ENCODE measurements at places on chromosomes 7 and 10. TPM values are rescaled to one million over a fixed set of nuclear protein-coding genes. Genes with fewer than 3 reads are reported as not detected.

GRCh38 chr7:92095380-92095779, 38.9 kb downstream of the CYP51A1 start:
- DNase-seq, result no peak

Gene HIF1AN
- 48.4 TPM for polyA plus RNA-seq

- DNase-seq, result no peak
These were observed 35.0 kb downstream of the ARMH3 start for GRCh38 chr10:102020938-102021337.

GRCh38 chr10:13457958-13458686, 70.7 kb downstream of the BEND7 start:
- DNase-seq, result no peak

- DNase-seq, result no peak
These were observed 166.2 kb downstream of the CPEB3 start for GRCh38 chr10:92124616-92125143.

DNA sequence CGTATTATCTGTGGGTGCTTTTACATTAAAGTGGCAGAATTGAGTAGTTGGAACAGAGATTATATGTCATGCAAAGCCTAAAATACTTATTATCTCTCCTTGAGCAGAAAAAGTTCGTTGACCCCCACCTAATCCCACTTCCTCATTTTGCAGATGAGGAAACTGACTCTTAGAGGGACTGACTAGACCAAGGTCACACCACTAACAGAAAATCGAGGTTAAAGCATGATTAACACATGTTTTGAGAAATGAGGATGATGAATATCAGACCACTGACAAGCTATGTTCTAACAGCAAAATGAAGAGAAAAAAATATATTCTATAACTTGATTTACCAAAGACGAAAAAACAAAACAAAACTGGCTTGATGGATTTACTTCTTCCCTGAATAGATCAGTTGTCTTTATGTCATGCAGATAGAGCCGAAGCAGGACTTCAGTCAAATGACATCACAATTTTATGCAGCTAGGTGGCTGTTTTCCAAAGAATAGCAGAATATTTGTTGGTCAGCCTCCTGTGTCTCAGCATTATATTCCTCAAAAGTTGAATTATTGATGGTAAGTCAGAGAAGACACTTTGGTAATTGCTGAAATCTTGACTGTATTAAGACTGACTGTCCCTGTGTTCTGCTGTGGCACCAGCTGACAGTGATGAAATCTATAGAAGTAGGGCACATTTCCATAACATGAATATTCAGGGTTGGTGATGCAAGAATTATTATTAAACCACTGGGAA, 24.2 kb upstream of the SMIM30 start:
- DNase-seq, result no peak

GRCh38 chr7:120991581-120991980, 3.1 kb downstream of the CPED1 start:
- DNase-seq, result no peak

- DNase-seq, result no peak
These were observed 165.9 kb upstream of the NAMPT start for GRCh38 chr7:106450716-106451115.

Gene PMS2
- 24.7 TPM for polyA plus RNA-seq

GRCh38 chr7:79615871-79616640, 162.6 kb upstream of the MAGI2 start:
- DNase-seq, result no peak

DNA sequence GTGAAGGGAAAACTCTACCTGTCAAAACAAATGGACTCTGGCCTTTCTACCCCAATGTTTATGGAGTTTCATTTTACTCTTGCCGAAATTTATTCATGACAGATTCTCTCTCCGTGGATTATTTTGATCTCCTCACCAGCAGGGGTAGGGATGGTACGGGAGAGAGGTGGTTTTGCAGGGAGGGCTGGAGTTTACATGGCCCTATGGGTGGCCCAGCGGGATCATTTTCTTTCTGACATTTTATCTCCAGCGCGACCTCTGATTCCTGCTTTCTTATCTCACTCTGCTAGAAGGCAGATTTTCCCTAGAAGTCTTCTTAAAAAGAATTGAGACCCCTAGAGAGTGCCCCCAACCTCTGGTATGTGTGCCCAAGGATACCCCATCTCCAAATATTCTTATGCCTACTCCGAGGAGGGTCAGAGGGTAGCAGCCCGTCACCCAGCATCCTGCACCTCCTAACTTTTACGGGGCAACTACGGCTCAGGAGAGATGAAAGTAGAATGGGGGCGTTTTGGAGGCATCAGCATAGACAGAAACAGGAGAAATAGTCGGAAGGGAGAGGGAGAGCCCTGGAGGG, 10.1 kb upstream of the GATA3 start:
- DNase-seq, result no peak

GRCh38 chr7:79401254-79401653, 52.2 kb downstream of the MAGI2 start:
- DNase-seq, result peak; percentile 1

DNA sequence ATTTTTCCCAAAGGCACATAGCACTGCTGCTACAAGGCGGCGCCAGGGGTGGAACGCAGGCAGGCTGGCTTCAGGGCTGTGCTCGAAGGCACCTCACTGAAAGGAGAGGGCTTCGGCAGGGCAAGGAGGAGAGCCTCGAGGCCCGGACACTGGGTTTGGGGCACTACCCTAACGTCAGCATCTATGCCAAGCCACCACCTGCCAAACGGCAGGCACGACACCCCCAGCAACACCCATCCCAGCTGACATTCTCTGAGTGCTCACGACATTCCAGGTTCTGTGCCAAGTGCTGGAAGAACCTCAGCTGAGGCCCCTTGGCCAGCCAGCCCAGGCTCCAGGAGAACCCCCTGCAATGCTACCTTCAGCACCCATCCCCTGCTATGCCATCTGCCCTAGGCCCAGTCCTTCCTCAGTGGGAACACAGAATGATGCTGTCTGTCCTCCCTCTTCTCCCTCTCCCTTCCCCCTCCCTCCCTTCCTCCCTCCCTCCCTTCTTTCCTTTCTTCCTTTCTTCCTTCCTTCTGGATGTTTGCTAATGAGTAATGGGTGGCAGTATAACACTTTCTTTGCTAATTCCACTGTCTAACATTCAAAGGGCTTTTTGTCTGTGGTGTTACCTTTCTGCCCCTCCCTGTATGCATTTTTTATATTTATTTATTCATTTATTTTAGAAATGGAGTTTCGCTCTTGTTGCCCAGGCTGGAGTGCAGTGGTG, 24.3 kb downstream of the ZCCHC24 start:
- no peak for DNase-seq

DNA sequence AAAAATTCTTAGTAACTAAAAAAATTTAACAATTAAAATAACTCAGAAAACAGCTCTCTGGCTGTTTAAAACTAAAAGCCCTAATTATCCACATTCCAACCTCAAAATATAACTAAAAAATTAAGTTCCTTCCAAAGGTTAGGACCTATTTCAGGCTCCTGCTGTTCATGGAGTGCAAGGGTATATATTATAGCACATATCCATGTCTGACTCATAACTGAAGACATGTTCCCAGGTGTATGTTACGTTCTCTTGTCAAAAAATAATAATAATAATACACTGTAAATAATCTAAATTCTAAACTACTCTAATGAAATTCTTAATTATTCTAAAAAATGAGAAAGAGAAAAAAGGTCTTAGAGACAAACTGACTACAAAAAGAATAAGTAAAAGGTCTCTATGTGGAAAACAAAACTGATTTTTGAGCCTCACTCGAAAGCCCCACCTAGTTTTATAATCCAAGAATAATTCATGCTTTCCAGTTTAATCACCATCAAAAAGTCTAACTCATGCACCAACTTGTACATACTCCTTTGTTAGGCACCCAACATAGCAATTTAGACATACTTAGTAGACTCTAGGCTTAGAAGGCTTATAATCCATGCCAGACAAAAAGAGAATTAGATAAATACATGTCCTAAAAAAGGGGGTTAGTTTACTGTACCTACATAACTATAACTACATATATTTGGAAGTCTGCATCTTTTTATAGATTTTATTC, 171.4 kb downstream of the KMT2E start:
- DNase-seq, result no peak

Gene TMEM176A
- 96.6 TPM for polyA plus RNA-seq

DNA sequence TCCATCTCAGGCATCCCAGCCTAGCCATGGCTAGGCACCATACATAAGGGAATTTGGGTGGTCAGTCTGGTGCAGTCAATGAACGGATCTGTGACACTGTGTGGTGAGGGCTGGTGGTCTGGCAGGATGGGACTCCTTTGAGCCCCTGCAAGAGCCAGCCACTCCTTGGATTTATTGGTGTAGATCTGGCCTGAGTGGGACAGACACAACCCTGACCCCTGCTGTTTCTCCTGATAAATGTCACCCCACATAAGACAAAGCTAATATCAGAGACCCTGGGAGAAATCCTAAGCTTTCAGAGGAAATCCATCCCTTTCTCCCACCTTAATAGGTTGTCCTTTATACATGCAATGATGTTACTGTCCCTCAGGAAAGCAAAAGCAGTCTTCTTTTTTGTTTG, 2.3 kb downstream of the FBXO24 start:
- DNase-seq, result no peak

Gene FKBP9
- polyA plus RNA-seq, result 176 TPM

DNA sequence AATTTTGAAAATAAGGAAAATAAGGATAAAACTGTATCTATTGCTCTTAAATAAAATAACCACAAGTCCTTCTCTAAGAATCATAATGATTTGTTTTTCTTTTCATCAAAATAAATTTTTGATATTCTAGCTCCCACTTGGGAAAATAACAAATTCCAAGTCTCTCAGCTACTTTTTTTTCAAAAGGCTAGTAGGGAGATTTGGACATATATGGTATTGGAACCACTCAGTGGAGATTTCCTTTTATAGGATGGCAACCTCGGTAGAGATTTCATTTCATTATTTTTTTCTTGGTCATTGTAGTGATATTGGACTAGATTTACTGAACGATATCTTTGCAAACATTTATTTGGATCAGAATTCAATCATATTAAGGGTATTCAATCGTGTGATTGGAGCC, 69.5 kb upstream of the PRKG1 start:
- no peak for DNase-seq

Gene VPS37D
- polyA plus RNA-seq, result 16.3 TPM

DNA sequence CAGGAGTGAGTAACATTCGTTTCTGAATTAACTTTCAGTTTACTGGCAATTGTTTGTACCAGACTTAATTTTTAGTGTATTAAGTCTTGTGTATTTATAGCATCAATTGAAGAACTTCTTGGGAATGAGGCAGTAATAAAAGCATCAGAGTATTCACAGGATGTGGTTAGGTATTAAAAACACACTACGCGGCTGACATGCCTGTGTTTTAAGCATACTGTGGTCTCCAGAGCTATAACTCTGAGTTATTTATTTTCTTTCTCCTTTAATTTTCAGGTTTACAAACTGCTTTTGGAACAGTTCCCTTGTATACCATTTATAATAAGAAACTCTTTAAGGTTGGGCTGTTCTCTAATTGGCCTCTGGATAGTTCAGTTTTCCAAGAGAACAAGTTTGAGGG, 626.1 kb upstream of the NRG3 start:
- peak; percentile 43 for DNase-seq

All from renal cortex interstitium (tissue), 15 donors.